ENCODE measurements at places on chromosomes 7 and 10.

- DNase-seq, result peak; percentile 71
These were observed 151.5 kb downstream of the RNF216 start for GRCh38 chr7:5629941-5630340.

DNA sequence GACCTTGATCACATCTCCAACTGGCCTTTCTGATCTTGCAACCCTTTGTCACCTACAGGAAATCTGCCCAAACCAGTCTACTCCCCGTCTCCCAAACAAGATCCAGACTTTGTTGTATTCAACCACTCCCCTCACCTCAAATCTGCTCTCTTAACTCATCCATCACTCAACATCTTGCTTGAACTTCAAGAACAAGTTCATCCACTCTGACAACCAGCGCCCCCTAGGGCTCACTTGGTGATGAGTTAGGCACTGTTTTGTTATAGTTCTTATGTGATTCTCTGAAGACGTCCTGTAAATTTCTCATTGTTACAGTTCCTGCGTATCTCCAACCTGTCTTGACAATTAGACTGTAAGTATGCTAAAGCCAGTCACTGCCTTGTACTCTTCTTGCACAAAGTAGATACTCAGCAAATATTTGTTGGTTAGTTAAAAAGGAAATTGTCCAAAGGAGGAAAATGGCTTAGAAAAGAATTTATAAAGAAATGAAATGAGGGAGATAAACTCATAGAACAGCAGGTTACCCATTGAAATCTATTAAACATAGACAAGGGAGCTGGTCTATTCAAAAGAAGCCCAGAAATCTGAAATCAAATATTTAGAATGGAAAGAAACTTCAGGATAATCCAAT is 5.3 kb downstream of the FRMD4A start:
- no peak for DNase-seq

GRCh38 chr7:455110-455928 is 64.3 kb downstream of the PDGFA start:
- no peak for DNase-seq

GRCh38 chr10:13218878-13219277 is 15.3 kb downstream of the UCMA start:
- no peak for DNase-seq

GRCh38 chr10:131093795-131094366 is 217.6 kb downstream of the TCERG1L start:
- no peak for DNase-seq
